ENCODE measurements at places on chromosomes 11 and 22.

DNA sequence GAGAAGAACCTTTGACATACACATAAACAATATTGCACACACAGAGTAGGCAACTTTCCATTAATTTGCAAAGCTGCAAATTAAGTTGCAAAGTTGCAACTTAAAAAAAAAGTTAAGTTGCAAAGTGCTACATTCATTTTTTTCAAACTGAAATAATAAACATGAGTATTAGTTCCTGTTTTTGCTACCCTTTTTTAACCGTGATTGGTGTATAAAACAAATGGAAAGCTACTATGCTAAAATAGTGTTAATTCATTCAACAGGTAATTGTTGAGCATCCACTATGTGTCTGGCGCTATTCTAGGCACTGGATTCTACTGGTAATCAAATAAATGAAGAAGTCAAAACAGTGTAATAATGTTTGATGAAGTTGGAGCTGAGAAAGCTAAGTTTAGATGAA lies 8.1 kb downstream of the ZFP91 start:
- no peak for DNase-seq

GRCh38 chr22:17990942-17991341 lies 33.4 kb downstream of the MICAL3 start:
- DNase-seq: no peak

- DNase-seq: no peak
These were observed 39.9 kb upstream of the IGSF9B start for GRCh38 chr11:133996671-133997070.

GRCh38 chr11:133355095-133355494 lies 177.2 kb downstream of the OPCML start:
- DNase-seq: no peak

DNA sequence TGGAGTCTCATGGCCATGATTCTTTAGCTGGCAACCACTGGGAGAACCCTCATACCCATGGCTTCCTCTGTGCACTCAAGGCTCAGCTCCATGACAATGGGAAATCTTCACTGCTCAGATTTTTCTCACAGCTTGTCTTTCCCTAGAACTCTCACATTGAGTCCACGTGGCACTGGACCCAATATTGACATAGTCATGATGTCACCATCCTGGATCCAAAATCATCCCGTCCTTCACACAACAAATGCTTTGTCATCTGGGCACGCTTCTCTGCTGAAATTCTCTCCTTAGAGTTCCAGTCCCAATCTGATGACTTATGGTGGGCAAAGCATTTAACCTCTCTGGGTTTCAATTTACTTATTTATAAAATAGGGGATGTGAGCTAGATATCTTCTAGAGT lies 37.7 kb upstream of the CD44 start:
- no peak for DNase-seq

DNA sequence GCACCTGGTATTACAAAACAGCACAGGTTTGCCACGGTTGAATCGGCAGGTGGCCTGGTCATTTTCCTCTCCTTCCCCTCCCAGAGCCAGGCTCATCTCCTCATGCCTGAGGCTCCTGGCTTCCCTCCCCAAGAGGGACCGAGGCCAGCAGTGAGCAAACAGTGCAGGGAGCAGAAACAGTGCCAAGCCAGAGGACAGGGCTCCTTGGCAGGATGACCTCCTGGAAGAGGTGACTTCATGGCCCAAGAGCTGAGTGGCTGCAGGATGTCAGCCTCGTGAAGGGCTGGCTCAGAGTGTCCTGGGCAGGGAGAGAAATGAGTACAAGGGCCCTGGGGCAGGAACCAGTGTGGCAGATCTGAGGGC lies 22.8 kb upstream of the PPFIA1 start:
- DNase-seq: no peak

DNA sequence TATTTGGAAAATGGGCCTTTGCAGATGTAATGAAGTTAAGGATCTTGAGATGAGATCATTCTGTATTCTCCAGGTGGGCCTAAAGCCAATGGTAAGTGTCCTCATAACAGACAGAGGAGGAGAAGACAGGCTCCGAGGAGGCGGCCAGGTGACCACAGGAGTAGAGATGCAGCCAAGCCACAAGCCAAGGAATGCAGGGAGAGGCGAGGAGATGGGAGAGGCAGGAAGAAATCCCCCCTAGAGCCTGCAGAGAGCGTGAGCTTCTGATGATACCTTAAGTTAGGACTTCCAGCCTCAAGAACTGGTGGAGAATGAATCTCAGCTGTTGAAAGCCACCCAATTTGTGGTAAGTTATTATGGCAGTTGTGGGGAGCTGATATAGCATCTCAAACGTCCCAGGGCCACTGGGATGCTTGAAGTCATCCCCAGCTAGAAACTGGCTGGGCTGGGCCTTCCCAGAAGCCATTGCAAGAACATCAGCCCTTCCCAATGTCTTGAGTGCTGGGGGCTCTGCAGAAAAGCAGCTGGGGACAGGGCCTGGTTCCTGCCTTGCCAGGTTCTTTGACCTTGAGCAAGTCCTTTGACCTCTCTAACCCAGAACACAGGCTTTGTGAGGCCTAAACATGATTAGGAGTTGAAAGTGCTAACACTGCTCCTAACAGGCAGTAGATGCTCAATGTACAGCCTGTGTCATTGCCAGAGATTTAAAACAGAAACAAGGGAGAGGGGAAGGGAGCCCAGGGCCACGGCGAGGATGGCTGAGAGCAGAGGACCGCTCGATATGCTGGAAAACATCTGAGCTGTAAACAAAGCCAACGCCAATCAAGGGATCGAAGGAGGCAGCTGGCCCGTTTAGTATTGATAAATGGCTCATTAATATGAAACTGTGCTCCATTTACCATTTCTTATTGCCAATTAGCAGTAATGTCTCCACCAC lies 632.3 kb downstream of the TBC1D22A start:
- DNase-seq: no peak

- no peak for DNase-seq
These were observed 30.0 kb upstream of the RAB39A start for GRCh38 chr11:107898270-107898669.

DNA sequence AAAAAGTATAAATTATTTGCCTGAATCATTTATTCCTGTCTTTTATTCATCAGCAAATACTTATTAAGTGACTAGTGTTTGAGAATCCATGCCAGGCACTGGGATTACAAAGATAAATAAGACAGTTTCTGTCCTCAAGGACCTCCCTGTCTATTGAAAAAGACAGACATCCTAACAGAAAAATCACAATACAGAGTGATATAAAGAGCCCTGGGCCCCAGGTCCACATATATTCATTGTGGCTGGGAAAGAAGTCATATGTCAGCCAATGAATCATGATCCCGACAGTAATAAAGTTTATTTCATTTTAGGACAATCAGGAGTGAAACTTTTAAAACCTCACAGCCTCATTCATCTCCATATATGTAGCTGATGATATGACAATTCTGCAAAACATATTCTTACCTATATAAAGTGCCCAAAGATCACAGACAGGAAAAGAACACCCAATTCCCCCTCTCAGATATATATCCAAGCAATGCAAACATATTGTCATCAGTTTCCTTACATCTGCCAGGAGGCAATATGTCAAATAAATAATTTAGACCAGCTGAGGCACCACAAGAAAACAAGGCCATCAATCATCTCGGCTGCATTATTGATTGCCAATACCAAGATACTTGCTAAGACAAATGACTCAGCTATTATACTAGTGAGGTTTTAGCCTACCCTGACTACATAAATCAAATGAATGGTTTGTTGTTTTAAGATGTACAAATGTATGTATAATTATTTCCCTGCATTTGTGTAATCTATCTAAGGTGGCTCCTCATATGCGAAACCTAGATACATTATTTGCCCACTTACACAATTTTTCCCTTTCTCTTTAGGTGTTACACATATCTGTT lies 590.9 kb upstream of the API5 start:
- DNase-seq: no peak

GRCh38 chr11:121649798-121650197 lies 197.0 kb upstream of the SORL1-AS1 start:
- DNase-seq: no peak

DNA sequence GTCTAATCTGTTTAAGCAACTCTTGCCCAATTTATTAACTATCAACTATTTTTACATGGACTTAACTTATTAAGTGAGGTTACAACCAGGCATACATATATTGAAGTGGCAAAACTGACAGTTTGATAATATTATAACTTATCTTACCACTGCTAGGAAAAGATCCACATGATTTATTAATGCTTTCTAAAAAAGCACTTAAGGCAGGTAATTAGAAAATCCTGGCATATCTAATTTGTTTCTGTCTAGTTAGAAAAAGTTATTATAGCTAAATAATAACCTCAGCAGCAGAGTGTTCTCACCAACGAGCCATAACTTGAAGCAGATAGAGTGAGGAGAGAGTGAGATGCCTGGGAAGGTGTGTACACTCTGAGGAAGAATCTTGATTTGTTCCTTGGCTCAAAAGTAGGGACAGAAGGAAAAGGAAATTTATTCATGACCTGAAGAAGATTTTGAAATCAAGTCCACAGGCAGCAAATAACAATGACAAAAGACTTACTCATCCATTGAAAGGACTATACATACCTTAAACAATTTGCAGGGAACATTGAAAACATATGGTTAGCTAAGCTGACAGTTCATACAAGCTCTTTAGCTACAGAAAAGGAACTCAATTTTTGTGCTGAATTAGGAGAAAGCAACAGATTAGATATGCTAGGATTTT lies 7.1 kb upstream of the MUC15 start:
- DNase-seq: no peak

DNA sequence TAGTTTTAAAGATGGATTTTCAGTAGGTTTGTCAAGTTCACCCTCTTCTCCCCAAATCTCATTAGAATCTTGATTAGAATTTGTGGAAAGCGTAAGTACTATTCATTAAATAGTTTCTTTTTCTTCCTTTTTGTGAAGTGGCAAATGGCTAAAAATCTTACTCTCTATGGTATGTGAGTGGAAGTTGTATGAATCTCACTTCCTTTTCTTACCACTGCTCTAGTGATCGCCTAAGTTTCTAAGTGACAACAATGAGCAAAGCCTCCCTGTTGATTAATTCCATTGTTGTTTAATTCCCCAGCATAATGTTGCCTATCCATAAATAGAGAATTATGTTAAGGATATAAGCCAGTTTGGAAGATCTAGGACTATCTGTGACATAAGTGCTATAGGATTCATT lies 82.7 kb downstream of the PGR start:
- DNase-seq: no peak

GRCh38 chr11:59787255-59787588 lies 23.4 kb downstream of the MRPL16 start:
- DNase-seq: no peak

- DNase-seq: no peak
These were observed 17.6 kb upstream of the LIN7C start for GRCh38 chr11:27524155-27524554.

DNA sequence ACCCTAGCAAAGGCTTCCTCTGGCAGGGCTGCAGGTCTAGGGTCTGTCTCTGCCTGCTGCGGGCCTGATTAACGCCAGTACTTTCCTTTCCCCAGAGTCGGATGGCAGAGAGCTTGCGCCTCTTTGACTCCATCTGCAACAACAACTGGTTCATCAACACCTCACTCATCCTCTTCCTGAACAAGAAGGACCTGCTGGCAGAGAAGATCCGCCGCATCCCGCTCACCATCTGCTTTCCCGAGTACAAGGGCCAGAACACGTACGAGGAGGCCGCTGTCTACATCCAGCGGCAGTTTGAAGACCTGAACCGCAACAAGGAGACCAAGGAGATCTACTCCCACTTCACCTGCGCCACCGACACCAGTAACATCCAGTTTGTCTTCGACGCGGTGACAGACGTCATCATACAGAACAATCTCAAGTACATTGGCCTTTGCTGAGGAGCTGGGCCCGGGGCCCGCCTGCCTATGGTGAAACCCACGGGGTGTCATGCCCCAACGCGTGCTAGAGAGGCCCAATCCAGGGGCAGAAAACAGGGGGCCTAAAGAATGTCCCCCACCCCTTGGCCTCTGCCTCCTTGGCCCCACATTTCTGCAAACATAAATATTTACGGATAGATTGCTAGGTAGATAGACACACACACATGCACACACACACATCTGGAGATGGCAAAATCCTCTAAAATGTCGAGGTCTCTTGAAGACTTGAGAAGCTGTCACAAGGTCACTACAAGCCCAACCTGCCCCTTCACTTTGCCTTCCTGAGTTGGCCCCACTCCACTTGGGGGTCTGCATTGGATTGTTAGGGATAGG lies 18.6 kb downstream of the RSPH14 start:
- DNase-seq: no peak

DNA sequence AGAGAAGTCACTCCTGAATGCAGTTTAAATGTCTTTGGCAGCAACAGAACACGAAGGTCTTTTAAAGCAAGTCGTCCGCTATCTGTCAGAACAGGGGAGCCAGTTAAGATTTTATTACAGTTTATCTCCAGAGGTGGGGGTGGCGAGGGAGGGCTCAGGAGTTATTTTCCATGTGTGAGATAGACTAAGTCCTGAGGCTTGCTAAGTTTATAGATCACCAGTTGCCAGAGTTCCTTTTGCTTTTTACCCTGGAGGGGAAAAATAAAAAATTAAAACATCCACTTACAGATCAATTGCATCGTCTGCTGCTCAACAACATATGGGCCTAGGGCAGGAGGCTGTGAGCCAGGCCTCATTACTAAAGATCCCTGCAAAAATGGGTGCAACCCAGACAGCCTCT lies 90.7 kb downstream of the SNX19 start:
- no peak for DNase-seq

GRCh38 chr22:42473484-42474193 lies 41.4 kb upstream of the NFAM1 start:
- DNase-seq: no peak

DNA sequence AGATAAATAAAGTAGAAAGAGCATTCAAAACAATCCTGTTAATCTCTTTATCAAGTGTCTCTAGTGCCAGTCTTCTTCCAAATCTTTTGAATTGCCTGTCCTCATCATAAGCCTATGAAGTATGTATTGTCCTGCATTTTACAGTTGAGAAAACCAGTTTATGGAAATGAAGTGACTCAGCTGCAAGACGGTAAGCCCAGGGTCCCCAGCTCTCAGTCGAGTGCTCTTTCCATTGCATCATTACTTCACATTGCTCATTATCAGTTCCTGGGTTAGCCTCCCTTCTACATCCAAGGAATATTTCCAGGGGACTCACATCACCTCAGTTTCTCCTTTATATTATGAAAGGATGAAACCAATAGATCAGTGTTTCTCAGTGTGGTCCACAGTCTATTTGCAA lies 9.1 kb upstream of the P4HA3 start:
- DNase-seq: no peak

GRCh38 chr22:17846326-17846992 lies 72.2 kb upstream of the BID start:
- DNase-seq: no peak

GRCh38 chr11:71463331-71464211 lies 10.6 kb downstream of the NADSYN1 start:
- DNase-seq: no peak

DNA sequence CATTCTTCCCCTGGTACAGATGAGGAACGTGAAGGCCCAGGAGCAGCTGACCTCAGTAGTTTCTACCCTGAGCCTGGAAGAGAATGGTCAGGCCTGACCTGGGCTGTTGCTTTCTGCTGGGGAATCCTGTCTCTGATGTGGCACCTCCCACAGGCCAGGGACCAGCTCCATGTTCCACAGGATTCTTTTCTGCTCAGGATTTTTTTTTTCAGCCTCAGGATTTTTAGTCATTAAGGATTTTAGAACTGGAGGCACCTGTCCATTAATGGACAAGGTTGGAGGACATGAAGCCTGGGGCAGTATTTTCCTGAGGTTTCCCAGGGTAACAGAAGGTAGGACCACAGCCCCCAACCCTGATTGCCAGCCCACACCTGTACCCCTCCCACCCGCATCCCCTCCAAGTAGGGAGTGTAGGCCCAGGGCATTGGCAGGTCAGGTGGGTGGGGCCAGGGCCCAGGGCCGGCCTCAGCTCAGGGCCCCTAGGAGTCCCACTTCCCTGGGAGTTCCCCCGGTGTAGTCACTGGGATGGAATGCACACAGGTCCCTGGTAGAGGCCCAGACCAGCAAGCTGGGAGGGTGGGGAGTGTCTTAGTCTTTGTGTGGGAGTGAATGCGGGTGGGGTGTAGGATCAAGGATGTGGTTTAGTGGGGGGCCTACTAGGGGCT lies 16.1 kb downstream of the BIK start:
- DNase-seq: no peak
